ENCODE measurements at places on chromosomes 12 and 14.

DNA sequence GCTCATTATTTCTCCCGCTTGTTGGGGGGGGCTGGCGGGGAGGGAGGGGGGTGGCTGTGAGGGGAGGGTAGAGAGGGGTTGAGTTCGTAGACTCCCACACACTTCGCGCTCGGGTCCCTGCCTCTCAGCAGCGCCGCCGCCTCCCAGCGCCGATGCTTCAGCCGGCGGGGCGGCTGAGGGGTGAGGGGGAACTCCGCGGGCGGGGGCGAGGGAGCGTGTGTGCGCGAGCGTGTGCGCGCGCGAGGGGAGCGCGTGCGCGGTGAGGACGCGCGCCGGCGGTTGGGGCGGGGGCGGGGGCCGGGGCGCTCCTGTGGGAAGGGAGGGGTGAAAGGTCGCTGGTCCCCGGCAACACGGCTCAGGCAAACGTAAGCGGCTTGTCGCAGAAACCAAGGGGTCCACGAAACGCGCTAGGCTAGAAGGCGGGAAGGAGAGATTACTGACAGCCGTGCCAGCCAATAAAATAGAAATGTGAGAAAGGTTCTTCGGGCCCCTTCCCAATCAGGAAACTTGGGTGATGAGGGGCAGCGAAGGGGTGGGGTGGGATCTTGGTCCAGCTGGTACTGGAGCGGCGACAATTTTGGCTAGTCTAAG lies 343 bp upstream of the NOVA1 start:
- peak; percentile 78 for DNase-seq

- DNase-seq: no peak
Measured at GRCh38 chr12:110699591-110700445, 10.9 kb upstream of the HVCN1 start.

- no peak for DNase-seq
Measured at GRCh38 chr14:60656686-60657455, 7.6 kb upstream of the SIX1 start.

DNA sequence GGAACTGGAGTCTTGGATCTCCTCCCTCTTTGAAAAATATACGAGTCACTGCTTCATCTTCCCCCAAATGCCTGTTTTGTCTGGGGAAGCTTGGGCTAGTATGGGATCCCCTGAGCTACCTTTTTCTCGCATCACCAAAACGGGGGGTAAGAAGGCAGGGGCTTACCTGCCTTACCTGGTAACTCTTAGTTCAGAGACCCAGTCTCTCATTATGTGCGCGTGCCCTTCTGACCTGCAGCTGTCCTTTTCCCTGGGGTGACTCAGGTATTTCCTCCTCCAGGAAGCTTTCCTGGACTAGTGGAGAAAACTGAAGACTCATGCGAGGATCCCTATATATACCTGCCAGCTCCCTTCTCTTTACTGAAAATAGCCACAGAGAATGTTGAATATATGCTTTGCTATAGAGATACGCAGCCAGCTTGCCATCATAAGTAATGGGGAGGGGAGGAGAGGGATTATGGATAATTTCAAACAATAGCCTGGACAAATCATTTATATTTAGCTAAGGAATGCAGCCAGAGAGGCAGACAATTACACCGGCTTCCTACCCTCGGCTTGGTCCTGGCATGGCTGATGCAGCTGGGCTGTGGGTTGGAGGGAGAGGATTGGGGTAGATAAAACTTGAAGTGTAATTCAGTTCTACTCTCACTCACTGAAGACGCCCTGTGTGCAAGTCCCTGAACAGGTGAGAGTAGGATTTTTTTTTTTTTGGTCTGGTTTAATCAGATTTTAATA lies 1.1 kb downstream of the TSPAN9 start:
- no peak for DNase-seq

DNA sequence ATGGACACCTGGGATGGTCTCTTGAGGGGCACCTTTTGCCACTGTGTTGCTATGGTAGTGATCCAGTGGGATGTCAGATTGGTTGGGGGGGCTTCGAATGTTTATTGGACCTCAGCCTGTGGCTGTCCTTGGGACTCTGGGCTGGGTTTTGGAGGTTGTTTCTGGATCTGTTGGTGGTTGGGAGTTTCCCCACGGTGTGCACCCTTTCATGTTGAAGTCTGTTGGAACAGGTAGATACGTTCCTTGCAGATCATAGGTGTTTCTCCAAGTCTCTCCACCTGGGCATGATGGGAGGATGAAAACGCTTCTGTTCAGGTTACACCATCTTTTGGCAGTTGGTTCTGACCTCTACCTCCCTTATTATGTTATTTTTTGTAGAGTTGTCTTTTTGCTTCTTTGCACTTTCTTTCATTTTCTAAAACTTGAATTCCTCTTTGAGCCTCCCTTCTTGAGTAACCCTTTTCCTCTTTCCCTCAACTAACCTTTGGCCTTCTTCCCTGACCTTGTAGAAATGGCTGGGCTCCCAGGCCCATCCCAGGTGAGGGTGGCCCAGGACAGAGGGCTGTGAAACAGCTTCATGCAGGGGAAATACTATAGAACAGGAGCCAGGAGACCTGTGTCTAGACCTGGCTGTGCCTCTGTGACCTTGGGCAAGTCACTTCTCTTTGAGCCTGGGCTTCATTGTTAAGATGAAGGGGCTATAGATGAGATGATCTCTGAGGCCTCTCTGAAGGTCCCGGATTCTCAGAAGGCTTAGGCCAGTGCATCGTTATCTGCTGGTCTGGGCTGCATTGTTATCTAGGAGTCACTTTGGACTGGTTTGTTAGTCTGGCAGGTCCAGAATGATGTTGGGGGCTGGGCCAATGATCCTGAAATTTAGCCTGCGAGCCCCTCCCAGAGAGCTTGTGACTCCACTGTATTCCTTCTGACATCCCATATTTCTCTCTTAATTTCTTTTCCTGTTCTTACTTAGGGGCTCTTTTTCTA lies 2.0 kb downstream of the ATN1 start:
- DNase-seq: no peak

- no peak for DNase-seq
Measured at GRCh38 chr12:78457938-78458337, 406.6 kb upstream of the SYT1 start.

- DNase-seq: peak; percentile 20
Measured at GRCh38 chr12:19530637-19531023, 91.3 kb downstream of the AEBP2 start.

DNA sequence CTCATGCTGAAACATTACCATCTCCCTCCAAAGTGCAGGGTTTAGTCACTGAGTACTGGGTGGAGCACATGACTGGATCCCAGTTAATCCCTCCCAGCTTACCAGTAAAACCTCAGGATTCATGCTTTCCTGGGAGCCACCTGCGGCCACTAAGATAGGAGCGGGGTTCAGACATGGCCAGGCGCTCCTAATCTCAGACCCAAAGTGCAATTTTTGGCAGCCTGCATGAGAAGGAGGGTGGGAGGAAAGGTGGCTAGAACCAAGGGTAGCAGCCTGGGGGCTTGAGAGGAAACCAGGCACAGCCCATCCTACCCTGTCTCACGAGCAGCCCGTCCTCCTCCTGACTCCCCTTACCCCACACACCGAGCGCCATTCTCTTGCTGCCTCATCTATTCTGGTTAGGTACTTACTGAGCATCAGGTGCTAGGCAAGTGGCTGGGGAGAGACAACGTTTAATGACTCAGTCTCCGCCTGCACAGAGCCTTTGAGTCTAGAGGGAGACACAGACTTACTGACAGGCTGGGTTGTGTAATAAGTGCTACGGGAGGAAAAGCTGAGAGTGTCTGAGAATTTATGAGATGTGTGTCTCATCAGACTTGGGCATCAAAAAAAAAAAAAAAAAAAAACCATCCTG lies 9.9 kb downstream of the GPRC5A start:
- DNase-seq: peak; percentile 90

GRCh38 chr12:16453319-16453718 lies 105.9 kb downstream of the MGST1 start:
- DNase-seq: no peak

DNA sequence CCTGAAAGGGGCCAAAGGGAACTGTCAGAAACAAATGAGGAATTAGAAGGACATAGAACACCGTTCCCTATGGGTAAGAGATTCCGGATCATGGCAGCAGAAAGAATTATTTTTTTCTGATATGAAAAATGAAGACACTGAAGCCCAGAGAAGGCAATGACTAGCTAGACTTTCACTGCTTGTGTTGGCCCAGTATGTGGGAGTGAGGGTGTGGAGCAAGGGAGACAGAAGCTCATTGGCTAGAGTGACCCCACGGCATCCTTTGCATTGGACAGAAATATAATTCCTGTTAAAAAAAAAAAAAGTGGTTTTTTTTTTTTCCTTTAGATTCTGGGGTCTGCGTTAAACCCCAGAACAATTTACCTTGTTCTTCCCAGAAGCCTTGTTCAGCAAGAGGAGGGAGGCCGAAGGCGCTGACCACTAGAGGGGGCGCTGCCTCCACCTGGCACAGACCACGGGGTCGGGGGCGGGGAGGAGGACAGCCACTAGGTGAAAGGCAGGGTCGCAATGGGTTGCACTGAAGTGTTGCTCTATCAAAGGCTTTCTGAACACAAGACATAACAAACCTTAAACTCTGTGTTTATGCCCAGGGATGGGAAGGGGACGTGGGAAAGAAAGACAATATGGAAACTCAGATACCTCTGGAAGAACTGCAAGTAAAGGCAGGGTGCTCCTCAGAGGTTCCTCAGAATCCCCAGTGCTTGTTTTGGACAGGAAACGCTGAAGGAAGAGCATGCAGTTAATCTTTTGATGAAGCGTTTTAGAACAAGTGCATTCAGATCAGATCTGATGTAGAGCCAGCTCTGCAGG lies 156.8 kb downstream of the KCNA5 start:
- no peak for DNase-seq

- DNase-seq: peak; percentile 33
Measured at GRCh38 chr14:74324931-74325361, 22.2 kb upstream of the ABCD4 start.

DNA sequence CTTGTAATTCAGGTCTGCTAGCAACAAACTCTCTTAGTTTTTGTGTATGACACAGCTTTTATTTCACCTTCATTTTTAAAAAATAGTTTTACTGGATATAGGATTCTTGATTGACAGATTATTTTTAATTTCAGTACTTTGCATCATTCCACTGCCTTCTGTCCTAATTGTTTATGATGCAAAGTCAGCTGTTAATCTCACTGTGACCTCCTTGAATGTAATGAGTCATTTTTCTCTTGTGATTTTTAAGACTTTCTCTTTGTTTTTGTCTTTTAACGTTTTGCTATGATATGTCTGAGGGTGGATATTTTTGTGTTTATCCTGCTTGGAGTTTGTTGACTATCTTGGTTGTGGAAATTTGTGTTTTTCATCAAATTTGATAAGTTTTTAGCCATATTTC lies 126.3 kb upstream of the FBXO33 start:
- no peak for DNase-seq

GRCh38 chr12:128968668-128969067 lies 115.4 kb downstream of the GLT1D1 start:
- no peak for DNase-seq

DNA sequence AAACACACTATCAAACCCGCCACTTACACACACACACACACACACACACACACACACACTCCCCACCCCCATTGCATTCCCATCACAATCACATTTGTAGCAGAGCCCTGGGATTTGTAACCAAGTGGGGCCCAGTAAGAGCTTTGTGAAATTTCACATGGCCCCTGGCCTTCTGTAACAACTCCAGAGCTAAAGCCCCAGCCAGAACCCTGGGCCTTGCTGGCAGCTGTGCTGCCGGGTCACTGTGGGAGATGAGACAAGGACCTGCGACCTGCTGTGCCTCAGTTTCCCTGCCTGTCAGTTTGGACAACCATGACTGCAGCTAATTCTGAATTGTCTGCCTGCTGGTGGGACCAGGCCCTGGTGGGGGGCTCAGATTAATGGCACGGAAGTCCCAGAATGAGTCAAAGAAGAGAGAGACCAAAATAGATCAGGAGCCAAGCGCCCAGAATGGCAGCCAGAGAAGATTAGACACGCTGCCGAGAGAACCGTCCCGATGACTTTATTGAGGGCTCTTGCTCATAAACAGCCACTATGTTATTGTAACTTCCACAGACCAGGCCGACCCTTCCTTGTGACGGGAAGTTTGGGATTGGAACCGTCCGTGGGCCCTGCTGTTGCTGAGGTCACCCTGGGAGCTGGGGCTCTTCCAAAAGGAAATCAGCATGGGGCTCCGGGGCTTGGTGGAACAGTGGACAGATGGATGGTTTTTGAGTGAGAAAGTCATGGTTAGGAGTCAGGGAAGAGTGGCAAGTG lies 123.1 kb downstream of the ZFP36L1 start:
- no peak for DNase-seq

GRCh38 chr14:66081594-66082376 lies 404.4 kb upstream of the CCDC196 start:
- DNase-seq: no peak

DNA sequence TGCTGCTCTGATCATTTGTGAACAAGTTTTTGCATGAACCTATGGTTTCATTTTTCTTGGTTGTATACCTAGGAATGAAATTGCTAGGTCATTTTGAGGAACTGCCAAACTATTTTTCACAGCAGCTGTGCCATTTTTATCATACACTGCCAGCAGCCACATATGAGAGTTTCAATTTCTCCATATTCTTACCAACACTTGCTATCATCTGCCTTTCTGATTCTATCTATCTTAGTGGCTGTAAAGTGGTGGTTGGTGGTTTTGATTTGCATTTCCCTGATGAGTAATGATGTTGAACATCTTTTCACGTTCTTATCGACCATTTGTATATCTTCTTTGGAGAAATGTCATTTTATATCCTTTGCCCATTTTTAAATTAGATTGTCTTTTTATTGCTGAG lies 146.1 kb downstream of the C12orf75 start:
- no peak for DNase-seq

GRCh38 chr12:60630796-60631195 lies 1035.0 kb downstream of the SLC16A7 start:
- no peak for DNase-seq

- DNase-seq: no peak
Measured at GRCh38 chr12:16449459-16449858, 102.0 kb downstream of the MGST1 start.

- DNase-seq: peak; percentile 30
Measured at GRCh38 chr14:55129428-55130195, 560 bp downstream of the LGALS3 start.
